Pons (tissue), 1 donor: ENCODE measurements at places on chromosomes 1 and 21.
A peak's percentile ranks its signal among the peaks of the same experiment; 100 is the strongest.

DNA sequence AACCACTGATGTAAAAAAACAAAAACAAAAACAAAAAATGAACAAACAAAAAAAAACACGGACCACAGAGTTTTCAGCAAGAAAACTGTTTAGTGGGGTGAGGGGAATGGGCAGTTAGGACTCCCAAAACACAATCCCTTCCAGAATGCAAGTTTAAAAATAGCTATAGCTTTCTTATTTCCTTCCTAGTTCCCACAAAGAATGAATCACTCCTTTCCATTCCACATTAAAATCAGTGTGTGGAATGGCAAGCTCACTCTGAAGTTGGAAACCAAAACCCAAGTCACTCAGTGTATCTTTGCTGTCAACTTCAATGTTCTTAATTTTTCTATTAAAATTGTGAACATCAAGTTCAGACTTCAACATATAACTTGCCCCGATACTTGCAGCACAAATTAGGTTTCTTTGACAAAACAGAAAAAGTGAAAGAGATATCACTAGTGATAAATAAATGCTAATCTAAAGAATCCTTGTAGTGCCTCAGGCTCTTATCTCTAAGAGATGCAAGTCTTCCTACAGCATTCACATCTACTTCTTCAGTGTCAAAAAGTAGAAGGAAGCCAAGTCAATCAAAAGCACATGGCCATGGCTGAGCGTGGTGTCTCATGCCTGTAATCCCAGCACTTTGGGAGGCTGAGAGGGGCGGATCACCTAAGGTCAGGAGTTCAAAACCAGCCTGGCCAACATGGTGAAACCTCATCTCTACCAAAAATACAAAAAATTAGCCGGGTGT is 45.5 kb downstream of the TOR3A start:
- no peak for DNase-seq

GRCh38 chr1:40404670-40405462 is 31.3 kb downstream of the SMAP2 start:
- DNase-seq, result peak; percentile 85

GRCh38 chr1:115740811-115741210 is 27.7 kb downstream of the CASQ2 start:
- DNase-seq, result no peak

DNA sequence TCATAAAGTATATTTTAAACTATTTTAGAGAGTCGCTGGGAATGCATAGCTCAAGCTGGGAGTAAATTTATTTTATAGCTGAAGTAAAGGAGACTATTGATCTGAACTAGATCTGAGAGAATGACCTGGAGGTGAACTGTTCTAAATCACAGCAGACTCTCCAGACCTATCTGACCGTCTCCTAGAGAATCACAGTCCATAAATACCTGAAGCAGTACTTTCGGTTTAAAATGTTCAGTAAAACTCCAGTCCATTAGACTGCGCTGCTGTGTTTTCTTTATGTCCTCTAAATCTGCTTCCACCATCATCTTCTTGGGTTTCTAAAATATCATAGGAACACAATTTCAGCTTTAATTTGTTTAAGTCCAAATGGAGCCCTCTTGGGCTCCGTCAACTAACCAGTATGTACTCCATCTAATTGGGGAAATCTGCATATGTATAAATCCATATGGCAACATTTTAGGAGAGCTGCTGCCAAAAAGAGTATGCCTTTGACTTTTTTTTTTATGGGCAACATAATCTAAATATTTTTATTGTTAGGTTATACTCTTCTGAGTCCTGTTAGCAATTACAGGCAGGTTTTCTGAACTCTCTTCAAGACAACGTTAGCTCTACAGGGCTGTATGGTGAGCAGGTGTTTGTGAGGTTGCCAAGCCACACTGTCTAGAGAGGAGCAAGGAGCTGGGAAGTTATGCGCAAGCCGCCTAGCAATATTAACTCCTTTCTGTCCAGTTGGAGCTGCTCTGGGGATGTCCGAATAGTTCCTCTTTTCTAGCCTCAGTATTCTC is 111.2 kb downstream of the SPAG17 start:
- no peak for DNase-seq

DNA sequence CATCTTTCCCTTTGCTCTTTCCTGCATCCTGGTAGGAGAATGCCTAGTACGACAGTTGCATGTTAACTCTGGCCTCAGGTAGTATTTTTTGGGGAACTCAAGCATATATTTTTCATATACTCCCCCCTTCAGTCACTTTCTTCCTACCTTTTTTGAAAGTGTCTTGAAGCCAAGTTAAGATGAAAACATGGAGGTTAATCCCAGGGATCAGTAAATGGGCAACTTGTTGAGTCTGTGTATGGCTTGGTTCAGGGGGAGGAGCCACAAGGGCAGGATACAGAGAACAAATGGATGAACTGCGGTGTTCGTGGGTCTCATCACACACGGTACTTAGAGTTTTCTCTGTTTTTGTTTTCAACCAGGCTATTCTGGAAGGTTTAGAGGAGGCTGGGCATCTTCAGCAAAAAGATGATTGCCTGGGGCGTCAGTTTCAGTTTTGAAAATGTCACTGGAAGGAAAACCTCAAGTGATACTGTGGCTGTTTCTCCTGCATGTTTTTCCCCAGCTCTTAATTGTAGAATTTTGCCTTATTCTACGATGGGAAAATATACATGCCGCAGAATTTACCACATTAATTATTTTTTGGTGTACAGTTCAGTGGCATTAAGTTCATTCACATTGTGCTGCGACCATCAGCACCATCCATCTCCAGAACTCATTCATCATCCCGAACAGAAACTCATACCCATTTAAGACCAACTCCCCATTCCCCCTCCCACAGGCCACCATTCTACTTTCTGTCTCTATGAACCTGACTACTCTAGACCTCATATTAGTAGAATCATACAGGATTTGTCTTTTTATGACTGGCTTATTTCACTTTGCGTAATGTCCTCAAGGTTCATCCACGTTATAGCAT is 71.5 kb downstream of the MAP10 start:
- DNase-seq, result no peak

DNA sequence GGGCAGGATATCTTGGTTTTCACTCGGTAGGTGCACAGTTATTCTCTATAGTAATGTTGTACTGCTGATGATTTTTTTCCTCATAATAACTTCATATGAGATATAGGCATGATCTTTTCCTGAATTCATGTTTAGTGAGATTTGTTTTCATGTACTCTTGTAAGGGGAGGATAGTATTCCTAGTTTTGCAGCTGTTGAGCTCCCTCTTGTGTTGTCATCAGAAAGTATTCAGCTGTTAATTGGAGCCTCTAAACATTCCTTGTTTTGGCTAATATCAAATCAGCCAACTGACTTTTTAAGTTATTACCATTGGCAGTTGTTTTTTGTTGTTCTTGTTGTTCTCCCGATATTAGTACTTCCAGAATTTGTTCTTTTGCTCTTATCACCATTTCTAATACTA is 24.4 kb downstream of the OR10R2 start:
- peak; percentile 80 for DNase-seq

- no peak for DNase-seq
Measured at GRCh38 chr1:180889325-180889724, 23.4 kb upstream of the KIAA1614 start.

- no peak for DNase-seq
Measured at GRCh38 chr1:33321178-33321577, 280 bp upstream of the A3GALT2 start.

- no peak for DNase-seq
Measured at GRCh38 chr1:85611856-85612255, 31.3 kb downstream of the CCN1 start.

DNA sequence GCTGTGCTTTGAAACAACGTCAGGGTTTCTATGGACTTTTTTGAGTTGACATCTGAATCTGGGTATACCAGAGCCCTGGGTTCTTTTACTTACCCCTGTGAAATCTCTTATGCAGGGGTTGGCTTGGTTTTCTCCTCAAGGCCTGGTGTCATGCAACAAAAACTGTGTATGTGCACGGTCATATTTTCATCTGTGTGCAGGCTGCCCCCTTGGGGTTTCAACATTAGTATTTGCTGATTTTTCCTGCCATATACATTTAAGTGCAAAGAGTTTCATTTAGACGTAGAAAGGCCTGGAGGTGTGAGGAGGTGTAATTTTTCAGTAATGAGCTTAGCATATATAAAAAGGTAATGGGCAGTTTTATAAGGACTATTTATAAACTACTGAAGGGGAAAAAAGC is 22.0 kb upstream of the ZBTB18 start:
- DNase-seq, result peak; percentile 20

DNA sequence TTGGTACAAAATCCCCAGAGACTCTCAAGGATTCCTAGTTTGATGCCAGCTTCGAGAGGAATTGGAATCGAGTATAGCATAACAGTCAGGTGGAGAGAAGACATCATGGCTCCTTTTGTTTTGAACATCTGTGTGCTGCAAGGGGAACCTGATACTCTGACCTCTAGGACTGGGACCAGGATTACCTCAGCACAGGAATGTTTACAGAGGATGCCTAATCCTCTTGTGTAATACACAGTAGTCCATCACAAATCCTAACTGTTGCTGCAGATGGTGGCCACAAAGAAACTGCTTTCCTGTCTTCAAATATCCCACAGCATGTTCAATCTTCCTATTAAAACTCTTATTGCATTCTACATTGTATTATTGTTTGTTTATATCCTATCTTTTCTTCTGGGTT is 111.8 kb upstream of the PRMT6 start:
- DNase-seq, result no peak

DNA sequence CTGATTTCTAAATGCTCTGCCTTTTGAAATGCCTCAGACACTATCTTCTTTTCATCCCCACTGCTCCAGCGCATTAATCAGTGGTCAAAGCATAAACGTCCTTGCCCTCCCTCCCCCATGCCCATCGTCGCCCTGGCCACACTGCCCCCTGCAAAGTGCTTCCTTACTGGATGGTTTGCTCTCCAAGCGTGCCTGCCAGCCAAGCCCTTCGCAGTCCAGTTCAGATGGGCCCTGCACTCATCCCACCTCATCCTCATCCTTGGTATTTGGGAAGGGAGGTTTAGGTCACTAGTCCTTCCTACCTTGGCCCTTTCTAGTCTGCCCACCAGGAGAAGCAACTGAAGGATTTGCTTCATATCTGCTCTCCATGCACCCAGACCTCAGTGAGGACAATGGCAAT is 3.1 kb downstream of the GJA4 start:
- no peak for DNase-seq

DNA sequence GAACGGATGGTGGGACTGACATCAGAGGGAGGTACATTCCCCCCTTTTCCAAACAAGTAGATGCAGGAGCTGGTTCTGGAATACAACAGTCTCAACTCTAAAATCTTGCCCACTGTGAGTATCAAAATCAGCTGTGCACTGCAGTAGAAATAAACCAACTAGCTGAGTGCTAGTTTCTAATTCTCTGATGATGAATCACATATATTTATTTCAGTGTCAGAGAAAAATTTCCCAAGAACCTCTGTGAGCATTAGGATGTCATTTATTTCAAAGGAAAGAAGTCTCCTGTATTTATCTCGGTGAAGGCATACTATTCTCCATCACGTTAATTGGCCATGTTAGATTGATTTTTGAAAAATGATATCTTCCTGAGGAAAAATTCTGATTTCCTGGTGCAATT is 67.1 kb downstream of the LHX9 start:
- DNase-seq, result no peak

- peak; percentile 9 for DNase-seq
Measured at GRCh38 chr1:194295685-194296084, 1109.3 kb upstream of the B3GALT2 start.

- no peak for DNase-seq
Measured at GRCh38 chr1:93566227-93566626, 115.4 kb downstream of the BCAR3 start.

- DNase-seq, result no peak
Measured at GRCh38 chr1:218395916-218396315, 50.8 kb downstream of the TGFB2 start.

DNA sequence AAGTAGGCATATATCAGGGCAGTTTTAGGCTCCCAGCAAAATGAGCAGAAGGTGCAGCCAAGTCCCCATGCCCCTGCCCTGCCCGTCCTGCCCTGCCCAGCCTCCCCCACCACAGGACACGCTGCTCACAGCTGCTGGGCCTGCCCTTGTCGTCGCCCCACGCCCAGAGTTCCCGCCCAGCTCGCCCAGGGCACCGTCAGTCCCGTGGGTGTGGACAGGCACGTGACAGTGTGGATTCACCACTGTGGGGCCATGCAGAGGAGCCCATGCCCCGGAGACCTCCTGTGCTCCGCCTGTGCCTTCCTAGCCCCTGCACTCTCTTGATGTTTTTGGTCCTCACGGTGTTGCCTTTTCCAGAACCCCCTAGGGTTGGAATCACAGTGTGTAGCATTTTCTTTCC is 7.0 kb downstream of the FAAP20 start:
- DNase-seq, result no peak

DNA sequence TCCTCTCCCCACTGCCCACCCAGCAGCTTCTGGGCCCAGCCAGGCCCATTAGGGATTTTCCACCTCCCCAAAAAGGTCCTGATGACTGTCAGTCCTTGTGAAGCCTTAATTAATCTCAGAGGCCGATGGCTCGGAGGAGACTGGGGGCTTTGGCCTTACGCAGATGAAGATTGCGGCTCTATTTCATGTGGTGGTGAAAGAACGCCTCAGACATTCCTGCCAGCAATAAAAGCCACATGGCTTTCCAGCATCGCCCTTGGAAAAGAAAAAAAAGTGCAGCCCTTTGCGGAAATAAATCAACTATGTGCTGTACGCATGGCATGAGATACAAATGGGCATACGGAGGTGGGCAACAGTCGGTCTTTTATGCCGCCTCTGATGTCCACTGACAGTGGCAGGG is 6.6 kb upstream of the RUNX3 start:
- no peak for DNase-seq

GRCh38 chr21:32548978-32549377 is 36.3 kb downstream of the TCP10L start:
- DNase-seq, result no peak

DNA sequence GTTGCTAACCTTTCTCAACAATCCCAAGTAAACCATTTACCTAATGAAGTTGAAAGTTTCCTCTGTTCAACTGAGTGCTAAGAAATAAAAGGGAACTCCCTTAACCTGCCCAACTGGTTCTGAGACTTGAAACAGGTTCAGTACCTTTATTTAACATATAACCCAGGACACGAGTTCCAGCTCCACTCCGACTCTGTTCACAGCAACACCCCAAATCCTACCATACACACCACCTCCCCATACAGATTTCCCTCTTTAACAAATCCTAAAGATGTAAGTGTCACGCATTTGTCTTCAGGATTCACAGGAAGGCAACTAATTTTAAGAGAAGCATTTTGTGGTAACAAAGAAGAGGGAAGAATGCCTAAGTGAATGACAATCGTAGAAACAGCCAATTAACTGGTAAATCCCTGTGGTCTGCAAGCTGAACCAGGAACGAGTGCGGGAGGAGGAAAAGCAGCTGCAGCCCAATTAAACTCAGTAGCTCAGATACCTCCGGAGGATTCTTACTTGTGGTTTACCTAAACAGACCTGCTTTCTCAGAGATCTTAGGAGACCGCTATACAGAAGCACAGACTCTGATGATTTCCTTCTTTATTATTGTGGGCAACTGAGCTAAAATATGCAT is 134.5 kb upstream of the MAGI3 start:
- no peak for DNase-seq

GRCh38 chr1:23562137-23562876 is 3.0 kb upstream of the ID3 start:
- peak; percentile 91 for DNase-seq
